ENCODE measurements at places on chromosomes 12 and 14.

DNA sequence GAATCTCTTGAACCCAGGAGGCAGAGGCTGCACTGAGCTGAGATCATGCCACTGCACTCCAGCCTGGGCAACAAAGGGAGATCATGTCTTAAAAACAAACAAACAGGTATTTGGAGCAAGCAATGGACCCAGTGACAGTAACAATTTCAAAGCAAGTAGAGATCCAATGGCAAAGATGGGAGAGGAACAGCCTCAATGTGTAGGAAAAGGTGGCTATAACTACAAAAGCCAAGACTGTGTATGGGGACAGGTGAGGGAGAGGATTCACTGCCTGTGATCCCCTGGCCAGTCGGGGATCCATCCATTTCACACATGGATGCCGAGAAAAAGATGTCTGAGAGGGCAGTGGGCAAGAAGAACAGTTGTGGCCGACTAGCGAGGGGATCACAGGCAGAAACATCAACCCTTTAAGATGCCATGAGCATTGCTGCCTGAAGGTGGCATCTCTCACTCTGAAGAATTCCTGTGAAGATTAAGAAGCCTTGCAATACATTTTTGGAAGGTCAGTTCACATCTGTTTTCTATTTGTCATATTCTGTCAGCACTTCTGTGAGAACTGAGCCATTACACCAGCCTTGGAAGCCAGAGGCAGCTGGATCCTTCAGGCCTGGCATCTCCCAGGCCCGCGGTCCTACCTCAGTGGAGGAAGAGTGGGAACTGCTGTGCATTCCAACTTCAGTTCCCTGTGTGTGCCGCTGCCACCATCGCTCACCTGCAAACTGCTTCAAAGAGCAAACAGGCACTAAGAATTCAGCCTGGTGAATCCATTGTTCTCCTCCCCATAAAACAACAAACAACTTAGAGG is 54.5 kb upstream of the FRS2 start:
- no peak for DNase-seq

DNA sequence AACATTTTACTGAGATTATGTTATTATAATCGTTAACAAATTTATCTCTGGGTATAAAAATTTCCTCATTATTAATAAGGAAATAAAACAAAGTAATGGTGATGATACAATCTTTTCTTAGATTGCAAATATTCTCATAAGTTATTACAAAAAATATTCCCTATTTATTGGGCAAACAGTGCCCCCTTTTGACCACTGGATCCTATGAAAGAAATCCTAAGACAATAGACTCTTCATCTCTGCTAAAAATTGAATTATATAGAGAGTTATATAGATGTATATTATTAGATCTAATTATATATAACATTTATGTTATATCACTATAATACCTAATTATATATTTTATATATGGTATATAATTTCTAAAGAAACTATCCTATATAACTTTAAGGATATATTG is 94.2 kb upstream of the FGD4 start:
- no peak for DNase-seq

GRCh38 chr14:51639668-51640316 is 11.9 kb upstream of the FRMD6 start:
- no peak for DNase-seq

DNA sequence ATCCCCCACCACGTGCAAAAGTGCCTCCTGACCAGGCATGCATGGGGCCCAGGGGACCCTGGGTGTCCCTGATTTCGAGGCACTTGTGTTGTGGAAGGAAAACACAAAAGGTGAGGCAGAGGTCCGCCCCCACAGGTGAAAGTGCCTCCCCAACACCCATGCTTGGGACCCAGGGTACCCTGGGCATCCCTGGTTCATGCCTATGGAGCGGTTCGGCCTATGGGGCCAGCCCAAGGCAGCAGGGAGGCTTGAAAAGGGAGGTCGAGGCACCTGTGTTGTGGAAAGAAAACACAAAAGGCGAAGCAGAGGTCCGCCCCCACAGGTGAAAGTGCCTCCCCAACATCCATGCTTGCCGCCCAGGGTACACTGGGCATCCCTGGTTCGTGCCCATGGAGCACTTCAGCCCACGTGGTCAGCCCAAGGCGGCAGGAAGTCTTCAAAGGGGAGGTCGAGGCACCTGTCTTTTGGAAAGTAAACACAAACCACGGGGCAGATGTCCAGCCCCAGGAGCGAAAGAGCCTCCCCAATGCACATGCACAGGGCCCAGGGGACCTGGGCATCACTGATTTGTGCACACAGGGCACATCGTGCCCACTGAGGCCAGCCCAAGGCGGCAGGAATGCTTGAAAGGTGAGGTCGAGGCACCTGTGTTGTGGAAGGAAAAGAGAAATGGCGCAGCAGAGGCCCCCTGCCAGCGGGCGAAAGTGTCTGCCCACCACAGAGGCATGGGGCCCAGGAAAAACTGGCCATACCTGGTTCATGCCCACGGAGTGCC is 375.5 kb downstream of the ALG10 start:
- DNase-seq: no peak

DNA sequence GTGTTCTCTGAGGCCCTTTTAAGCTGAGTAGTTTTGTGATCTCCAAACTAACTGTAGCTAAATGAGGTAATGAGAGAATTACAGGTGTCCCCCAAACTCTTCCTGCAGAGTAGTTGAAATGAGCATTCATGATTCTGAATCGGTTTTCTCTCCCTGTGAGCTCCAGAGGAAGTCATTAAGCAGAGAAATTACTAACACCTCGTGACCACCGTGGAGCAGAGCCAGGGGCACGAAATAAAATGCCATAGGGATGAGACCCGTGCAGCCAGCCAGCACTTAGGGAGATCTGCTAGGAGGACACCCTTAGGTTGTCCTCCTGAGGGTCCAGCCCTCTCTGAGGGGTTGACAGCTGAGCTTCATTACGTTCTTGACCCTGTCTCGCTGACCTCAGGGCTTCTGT is 79.5 kb downstream of the SLC25A47 start:
- no peak for DNase-seq

GRCh38 chr12:29398495-29398894 is 17.5 kb upstream of the ERGIC2 start:
- DNase-seq: no peak

- DNase-seq: no peak
Observed at GRCh38 chr14:29353513-29353912, 574.1 kb downstream of the PRKD1 start.

DNA sequence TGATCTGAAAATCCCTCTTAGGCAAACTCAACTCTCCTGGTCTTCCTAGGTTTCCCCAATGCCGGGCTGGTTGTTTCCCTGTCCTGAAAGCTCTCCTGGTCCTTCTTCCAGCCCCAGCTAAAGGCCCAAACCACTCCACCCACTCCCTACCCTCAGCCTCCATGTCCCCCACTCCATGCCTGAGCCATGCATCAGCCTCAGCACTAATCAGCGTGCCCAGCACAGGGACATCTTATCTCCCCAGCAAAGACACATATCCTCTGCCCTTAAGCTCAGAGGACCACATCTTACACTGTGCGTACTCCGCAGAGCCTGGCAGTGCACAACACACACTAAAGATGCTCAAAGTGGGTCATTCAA is 25.9 kb downstream of the ACTN1 start:
- DNase-seq: no peak

DNA sequence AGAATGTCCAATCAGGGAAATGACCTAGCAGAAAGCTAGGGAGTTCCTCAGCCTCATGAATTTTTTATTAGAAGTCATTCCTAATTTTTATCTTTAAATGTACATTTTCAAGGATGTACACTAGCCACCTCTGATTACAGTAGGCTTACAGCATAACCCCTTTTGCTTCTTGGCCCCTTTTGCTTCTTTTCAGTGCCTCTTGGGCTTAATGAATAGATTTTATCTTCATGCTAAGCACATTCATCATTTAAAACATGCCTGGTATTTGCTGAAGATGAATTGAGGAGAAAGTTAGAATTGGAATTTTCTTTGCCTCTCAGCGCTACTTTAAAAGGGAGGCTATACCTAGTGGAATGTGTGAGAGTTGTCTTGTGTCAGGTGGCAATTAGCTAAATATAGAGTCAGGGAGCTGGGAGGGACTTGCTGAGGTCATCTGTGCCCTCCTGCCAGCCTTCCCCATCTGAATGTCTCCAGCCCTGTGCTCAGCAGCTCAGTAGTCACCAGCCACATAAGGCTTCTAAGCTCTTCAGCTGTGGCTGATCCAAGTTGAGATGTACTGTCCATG is 132.1 kb downstream of the SAMD4A start:
- DNase-seq: no peak

DNA sequence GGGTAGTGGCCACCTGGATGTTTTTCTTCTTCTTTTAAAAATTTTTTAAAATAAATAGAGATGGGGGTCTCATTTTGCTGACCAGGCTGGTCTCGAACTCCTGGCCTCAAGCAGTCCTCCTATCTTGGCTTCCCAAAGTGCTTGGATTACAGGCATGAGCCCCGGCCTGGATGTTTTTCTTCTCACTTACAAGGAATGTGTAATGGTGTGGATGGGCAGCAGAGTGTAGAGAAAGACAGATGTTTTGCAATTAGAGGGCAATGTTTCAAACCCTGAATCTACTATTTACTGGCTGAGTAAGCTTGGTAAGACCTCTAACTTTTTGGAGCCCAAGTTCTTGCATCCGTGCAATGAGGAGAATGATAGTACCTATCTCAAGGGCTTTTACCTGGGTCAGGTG is 48.1 kb downstream of the ADCK1 start:
- no peak for DNase-seq

- no peak for DNase-seq
Observed at GRCh38 chr12:61161961-61162360, 1098.2 kb upstream of the USP15 start.

- peak; percentile 71 for DNase-seq
Observed at GRCh38 chr12:45727301-45727979, 2.1 kb upstream of the ARID2 start.

- no peak for DNase-seq
Observed at GRCh38 chr12:64691227-64691794, 67.9 kb downstream of the GNS start.

DNA sequence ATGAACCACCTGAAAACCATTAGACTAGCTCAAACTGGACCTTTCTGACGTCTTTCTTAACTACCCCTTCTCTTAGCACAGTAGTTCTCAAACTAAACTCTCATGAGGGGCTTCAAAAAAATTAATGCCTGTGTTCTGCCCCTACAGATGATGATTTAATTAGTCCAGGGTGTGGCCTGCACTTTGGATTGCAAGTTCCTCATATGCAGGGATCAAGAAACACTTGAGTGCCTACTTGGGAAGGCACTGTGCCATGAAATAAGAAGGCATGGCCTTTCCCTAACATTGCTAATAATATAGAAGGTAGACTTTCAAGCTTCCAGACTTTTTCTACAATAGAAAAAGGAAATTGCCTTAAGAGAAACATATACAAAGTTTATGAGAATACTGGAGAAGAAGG is 22.8 kb upstream of the KLHDC2 start:
- DNase-seq: no peak

GRCh38 chr14:89226801-89227495 is 190.1 kb downstream of the FOXN3 start:
- no peak for DNase-seq

DNA sequence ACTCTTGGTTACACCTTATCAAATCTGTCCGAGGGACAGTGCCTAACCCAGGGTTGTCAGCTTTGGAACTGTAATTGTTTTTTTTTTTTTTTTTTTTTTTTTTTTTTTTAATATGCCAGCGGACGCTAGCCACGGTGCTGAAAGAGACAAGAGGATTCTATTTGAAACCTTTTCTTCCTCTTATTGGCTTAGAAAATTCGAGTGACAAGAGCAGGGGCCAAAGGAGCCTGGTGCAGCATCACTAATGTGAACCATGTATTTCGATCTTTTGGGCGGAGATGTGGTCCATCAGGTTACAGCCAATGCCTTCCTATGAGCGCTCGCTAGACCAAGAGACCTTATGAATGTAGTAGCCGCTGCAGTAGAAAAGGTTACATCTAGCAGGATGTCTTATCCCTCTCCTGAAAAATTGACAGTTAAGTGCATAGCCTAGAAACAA is 922 bp downstream of the PTPRR start:
- no peak for DNase-seq

DNA sequence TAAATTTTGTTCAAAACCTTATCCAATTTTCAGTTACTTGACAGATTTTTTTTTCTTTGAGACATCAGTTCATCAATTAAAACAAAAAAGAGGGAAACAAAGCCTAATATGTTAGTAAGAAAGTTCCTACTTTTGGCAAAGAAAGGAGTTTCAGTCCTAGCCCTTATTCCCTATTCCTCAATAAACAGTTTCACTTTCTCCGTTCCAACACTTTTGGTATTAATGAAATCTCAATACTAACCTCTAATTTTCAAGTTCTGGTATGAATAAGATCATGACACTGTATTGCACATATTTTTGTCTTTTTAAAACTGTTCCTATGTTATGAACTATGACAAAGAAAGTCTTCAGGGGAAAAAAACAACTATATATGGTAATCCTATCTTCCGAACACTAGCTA is 48.4 kb downstream of the RPS6KA5 start:
- DNase-seq: no peak

DNA sequence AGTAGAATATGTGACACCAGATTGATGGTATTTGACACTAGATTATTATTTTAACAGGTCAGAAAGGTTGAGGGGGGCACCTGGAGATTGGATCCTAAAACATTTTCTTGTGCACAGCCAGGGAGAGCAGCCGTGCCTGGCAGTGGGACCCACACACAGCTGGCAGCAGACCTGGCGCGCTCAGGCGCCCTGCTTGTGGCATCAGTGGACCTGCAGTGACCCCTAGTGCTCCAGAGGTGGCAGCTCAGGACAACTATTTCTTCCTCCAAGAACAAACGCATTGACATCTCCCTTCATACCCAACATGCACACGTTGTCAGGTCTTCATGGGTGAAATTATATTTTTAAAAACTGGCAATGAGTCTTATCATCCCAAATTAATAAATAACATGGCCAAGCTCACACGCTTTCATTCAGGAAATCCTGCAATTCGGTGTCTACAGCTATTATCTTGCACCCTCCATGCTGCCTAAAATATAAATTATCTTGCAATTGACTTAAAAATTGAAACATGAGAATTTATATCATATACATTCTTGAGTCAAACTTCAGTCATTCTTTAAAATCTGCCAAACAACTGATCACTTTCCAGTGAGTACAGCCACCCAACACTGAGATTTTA is 7.7 kb upstream of the TMEM132D start:
- DNase-seq: no peak

GRCh38 chr14:43855556-43855955 is 651.5 kb downstream of the FSCB start:
- DNase-seq: no peak

GRCh38 chr14:42374332-42374731 is 767.7 kb downstream of the LRFN5 start:
- DNase-seq: no peak

All from stimulated activated CD8-positive, alpha-beta memory T cell treated with anti-CD3 and anti-CD28 coated beads, Interleukin-4, amount 100 ng/mL, for 1 hour (primary cell).